Panc1 (cell line): ENCODE measurements at places on chromosomes 7 and 10. TPM values are rescaled to one million over a fixed set of nuclear protein-coding genes. Genes with fewer than 3 reads are reported as not detected.

DNA sequence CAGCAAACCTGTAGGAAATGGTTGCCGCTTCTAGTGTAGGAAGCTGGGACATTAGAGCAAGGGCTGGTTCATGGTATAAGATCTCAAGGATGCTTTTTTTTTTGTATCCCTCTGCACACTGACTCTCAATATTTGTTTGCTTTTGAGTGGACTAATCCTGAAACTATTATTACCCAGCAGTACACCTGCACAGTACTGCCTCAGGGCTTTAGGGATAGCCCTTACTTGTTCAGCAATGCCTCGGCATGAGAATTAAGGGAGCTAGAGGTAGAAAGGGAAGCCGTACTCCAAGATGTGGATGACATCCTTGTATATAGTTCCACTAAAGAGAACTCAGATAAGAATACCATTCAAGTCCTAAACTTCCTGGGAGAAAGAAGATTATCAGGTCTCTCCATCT, 70.5 kb downstream of the COPG2 start:
- DNase-seq, result no peak

DNA sequence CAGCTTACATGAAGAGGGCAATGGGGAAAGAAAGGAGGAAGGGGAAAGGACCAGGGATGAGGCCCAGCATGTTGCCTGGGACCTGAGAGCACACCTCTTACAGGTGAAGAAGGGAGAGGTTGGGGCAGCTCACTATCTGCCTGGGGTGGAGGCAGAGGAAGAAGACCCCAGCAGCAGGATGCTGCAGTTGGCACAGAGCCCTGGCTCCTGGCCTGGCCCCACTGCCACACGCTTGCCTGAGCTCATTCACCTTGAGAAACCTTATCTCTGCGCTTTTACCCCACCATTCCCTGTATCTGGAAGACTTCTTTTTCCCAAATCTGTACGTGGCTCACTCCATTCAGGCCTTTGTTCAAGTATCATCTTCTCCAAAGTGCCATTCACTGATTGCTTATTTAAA, 147.8 kb upstream of the TMEM72 start:
- DNase-seq, result no peak

DNA sequence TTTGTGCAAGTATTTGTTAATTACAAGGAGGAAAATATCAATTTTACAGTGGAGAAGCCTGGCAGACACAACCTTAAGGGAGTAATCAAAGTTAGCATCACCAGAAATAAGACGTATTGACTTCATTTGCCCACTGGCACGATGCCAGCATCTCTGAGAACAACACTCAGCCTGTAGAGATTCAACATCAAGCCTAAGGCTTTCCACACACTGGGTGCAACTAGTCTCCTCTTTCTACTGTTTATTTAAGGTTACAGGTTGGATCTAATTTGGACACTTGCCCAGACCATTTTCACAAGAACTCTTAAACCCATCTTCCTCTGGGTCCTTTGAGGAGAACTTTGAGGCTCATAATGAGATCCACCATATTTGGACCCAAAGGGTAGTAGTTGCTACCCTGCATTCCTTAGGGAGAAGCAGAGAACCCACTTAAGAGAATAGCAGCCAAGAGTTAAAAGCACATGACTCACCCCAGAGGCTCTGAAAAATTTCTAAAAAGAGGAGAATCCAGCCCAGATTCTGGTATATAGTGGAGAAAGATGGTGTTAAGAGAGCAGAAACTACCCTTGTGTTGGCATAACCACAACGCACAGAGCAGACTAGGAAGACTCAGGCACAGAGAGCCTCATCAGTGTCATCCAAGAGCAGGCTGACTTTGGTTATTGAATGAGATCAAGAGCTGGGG, 97.3 kb downstream of the CCDC71L start:
- DNase-seq, result no peak

DNA sequence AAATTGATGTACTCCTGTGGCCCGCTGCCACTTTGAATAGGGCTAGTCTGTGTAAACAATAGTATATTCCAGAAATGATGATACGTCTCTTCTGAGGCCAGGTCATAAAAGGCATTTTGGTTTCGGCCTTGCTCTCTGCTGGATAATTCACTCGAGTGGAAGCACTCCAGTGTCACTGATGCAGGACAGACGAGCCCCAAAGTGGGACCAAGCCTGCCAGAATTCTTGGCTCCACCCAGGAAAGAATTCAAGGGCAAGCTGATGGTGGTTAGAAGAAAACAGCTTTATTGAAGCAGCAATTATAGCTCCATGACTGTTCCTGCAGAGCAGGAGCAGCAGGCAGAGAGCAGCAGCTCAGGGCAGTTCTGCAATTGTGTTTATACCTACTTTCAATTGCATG, 717.6 kb downstream of the GRM8 start:
- no peak for DNase-seq

DNA sequence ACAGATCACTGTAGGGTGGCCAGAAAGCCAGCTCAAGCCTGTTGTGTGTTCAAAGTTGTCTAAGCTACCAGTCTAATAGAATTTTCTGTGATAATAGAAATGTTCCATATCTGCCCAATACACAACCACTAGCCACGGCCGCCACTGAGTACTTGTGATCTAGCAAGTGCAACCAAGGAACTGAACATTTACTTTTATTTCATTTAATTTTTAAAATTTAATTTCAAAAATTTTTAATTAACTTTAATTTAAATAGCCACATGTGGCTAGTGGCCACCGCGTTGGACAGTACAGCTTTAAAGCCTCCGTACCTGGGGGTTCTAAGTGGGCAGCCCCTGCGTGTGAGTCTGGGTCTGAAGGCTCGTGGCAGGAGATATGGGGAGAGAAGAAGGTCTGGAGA, 60.4 kb downstream of the SH3PXD2A start:
- no peak for DNase-seq

GRCh38 chr10:97849103-97849686, 448 bp upstream of the GOLGA7B start:
- no peak for DNase-seq

GRCh38 chr7:43040461-43040860, 72.0 kb upstream of the HECW1 start:
- no peak for DNase-seq

GRCh38 chr7:33452805-33453502, 323.6 kb downstream of the BBS9 start:
- DNase-seq, result no peak

DNA sequence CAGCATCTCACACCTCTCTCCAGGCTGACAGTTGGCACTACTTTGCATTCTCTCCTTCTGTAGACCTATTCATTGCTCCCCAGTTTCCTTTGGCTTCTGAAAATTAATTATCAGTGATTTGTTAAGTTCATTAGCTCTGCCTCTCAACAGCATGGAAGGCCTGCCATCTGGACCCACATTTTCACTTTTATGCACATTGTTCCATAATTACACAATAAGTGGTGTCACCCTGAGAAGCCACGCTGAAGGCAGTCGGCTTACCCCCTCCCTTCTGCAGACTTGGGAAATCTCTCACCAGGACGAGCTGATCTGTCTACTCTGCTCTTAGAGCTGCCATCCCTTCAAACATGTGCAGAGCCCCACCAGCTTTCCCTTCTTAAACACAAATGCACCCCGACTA, 64.7 kb downstream of the SLIT1 start:
- DNase-seq, result no peak

DNA sequence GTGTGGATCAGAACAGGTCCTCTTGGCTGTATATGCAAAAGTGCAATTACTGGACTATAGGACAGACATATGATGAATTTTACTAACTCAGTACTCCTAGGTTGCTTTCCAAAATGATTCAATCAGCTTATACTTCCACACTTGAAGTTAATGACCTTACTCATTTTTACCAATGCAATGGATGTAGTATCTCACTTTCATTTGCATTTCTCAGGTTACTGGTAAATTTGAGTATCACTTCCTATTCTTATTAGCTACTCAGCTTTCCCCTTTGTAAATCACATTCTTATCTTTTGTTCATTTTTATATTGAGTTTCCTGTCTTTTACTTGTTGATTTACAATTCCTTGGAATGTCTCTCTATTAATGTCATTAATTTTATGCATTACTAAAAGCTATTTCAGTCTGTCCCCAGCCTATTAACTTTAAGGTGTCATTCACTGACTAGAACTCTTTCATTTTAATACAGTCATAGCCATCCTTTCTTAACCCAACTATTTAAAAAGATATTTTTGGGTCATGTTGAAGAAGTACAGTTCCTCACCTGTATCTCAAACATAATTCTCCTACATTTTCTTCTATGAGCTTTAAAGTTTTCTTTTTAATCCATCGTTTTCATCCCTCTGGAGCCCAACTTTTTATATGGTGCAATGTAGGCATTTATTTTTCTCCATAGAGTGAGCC, 88.6 kb downstream of the VIM start:
- DNase-seq, result no peak

DNA sequence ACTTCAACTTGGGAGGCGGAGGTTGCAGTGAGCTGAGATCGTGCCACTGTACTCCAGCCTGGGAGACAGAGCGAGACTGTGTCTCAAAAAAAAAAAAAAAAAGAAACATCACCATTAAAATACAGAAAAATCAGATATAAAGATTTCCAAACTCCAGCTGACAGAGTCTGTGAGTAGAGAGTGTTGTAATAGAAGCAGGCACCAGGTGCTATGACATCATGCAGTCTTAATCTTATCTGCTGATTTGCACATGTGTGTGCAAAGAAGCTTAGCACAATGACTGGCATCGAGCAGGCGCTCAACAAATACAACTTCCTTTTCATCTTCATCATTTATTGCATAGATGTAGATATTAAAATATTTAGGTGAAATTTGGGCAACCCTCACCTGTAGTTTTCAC, 92.2 kb downstream of the PRKCQ start:
- DNase-seq, result no peak

- DNase-seq, result no peak
Measured at GRCh38 chr10:115829521-115830205, 443.3 kb downstream of the GFRA1 start.

GRCh38 chr10:31808258-31809218, 120.1 kb downstream of the ARHGAP12 start:
- peak; percentile 25 for DNase-seq

- no peak for DNase-seq
Measured at GRCh38 chr7:140223515-140224221, 46.9 kb upstream of the KDM7A start.

GRCh38 chr7:73703225-73703624, 16.2 kb downstream of the STX1A start:
- no peak for DNase-seq

DNA sequence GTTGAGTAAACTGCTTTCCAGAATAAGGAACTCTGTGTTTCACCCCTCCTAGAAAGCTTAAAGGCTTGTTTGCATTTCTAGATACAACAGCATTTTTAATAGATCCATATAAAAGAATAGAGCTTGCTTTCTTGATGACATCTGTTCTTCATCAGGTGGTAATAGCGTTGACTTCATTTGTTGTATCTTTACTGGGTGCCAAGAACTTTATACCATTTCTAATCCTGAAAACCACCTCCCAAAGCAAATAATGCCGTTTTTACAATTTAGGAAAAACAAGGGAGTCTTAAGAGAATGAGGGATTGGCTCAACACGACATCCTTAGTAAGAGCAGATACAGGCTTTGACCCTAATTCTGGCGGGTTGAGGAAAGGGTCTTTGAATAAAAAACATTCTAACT, 993.4 kb downstream of the TYW1 start:
- no peak for DNase-seq

- DNase-seq, result no peak
Measured at GRCh38 chr7:28408105-28408959, 4.0 kb upstream of the CREB5 start.

DNA sequence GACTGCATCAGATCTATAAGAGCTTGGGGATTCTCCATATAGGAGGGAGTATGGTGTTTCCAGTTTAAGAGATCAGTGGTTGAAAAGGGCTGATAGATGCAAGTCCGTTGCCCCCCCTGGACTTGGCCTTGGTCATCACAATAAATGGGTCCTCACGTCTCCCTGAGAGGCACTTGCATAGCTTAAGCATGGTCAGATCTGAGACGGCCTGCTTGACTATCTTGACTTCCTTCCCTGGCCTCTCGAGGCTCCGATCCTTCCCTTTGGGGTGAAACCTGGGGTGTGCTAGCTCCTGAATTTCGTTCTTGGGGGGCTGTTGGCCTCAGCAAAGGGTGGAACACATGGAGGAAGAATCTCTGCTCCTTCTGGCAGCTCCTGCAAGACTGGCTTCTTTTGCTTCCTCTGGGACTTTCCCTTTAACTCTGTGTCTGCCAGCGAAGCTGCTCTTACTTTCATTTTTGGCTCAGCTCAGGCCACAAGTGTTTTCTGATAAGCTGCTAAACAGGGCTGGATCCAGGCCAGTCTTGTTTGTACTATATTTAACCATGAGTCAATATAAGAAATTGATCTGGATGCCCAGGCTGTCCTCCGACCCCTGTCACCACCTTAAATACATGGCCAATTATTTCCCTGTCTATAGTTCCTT, 11.2 kb upstream of the ZNF485 start:
- no peak for DNase-seq

DNA sequence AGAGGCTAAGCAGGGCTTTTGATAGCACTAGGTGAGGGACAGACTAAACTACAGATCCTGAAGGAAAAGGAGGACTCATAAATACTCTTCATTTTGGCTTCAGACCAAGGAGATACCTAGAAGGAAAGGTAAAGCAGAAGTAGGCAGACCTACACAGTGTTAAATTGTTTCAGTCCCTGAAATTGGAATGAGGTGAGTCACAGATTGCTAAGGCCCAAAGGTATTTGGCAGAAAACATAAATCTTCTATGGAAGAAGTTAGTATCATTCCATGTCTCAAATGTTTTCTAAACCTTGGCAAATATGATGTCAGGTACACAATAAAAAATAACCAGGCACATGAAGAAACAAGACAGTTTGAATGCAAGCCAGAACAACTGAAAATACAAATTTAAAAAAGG, 30.0 kb downstream of the MTERF1 start:
- peak; percentile 27 for DNase-seq

DNA sequence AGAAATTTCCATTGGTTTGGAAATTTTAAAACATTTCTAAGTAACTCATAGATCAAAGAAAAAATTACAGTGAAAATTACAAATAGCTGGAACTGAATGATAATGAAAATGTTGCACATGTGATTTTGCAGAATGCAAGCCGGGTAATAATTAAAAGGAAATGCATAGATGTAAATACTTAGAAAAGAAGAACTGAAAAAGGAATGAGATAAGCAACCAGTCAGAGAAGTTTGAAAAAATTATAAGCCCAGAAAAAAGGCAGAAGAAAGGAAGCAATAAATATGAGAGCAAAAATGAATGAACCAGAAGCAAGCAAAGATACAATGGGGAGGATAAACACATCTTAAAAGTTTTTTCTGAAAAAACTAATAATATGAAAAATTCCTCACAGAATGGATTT, 3.2 kb upstream of the TMEM273 start:
- DNase-seq, result no peak

GRCh38 chr7:124758327-124758726, 7.3 kb downstream of the GPR37 start:
- no peak for DNase-seq

The KIF20B gene
- total RNA-seq, result 48.1 TPM

The GIMAP8 gene
- total RNA-seq, result 0.10 TPM

The MAT1A gene
- total RNA-seq, result 1.5 TPM

The ATOH7 gene
- total RNA-seq, result 0.28 TPM

The FLNC gene
- total RNA-seq, result 10.2 TPM

The TMEM213 gene
- not detected for total RNA-seq

The TMEM236 gene
- 0.05 TPM for total RNA-seq

The C1QL3 gene
- not detected for total RNA-seq

The BAMBI gene
- 3.9 TPM for total RNA-seq

The MYO3A gene
- not detected for total RNA-seq

The ZPBP gene
- total RNA-seq, result not detected

The MEOX2 gene
- total RNA-seq, result not detected

The ZNF804B gene
- not detected for total RNA-seq
